Left renal pelvis (tissue), 4 donors: ENCODE measurements at places on chromosomes 11 and 22. TPM values are rescaled to one million over a fixed set of nuclear protein-coding genes. Genes with fewer than 3 reads are reported as not detected.

- DNase-seq: no peak
Observed at GRCh38 chr11:15673408-15673831, 558.7 kb downstream of the INSC start.

- no peak for DNase-seq
Observed at GRCh38 chr11:77589181-77589520, 602 bp upstream of the AQP11 start.

DNA sequence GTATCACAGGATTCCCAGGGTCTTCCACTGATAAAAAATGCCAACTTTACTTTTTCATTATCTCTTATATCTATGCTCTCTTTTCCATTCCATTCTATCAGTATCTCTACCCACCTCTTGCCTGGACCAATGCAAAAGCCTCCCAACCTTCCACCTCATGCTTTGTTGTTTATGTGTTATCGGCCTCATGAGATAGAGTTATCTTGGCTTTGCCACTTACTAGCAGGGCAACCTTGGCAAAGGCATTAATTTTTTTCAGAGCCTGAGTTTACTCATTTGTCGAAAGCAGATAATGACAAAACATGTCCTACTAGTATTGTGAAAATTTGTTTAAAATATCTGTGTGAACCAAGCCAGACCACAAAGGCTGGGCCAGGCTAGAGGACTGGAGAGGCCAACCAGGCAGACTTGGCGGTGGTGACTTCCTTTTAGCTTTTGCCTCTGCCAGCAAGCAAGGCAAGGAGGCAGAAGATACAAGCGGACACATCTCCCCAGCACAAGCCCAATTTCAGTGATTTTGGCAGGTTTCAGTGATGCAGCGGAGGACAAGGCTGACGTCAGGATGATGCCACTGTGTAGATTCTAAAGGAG is 106.9 kb downstream of the ADAMTS15 start:
- DNase-seq: no peak

- DNase-seq: no peak
Observed at GRCh38 chr22:48938741-48939140, 888.9 kb downstream of the BRD1 start.

- no peak for DNase-seq
Observed at GRCh38 chr11:44221456-44221855, 88.5 kb downstream of the ALX4 start.

DNA sequence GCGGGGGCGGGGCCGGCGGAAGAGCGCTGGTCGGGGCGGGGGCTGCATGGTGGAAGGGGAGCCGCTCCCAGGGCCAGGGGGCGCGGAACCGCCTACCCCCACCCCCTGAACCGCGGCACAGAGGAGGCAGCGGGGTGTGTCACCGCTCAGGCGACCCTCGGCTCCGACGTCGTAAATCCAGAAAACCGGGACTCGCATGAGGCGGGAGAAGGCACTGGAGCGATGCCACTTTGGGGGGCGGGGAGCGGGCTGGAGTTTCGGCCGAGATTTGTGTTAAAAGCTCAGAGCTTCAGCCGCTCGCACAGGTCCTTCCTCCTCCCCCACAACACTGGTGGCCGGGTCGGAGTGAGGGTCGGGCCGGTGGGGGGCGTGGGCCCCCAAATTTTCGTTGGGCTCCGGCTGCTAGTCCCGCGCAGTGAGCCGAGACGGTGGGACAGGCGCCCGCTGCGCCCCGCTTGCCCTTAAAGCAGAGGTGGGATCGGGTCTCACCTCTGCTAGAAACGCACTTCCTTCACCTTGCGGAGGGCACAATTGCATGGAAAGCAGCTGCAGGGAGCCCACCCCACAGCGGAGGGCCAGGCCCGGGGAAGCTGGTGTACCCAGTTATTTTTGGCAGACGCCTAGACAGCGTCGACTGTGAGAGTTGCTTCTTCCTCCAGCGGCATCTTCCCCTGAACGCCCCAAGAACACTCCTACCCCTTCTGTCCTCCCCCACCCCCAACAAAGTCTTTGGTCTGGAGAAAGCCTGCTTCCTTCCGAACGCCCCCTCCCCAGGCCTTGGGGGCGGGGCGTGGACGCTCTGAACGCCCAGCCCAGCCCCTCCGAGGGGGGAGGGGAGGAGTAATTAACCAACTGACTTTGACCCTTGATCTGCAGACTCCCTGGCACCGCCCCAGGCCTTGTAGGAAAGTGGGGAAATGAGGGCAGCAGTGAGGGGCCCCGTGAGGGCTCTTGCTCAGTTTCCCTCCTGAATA is 1.1 kb downstream of the OVOL1 start:
- no peak for DNase-seq

- no peak for DNase-seq
Observed at GRCh38 chr22:31222736-31223135, 10.6 kb downstream of the LIMK2 start.

The CCDC85B gene
- polyA plus RNA-seq: 7.6 TPM

The DEAF1 gene
- polyA plus RNA-seq: 43.8 TPM

The OR51I1 gene
- polyA plus RNA-seq: not detected

The UBE2L3 gene
- polyA plus RNA-seq: 48.7 TPM

The KRTAP5-11 gene
- polyA plus RNA-seq: 0.29 TPM

The SMC1B gene
- 0.53 TPM for polyA plus RNA-seq

The SLC5A12 gene
- polyA plus RNA-seq: 59.4 TPM

The TAGLN gene
- 142 TPM for polyA plus RNA-seq

The AQP11 gene
- polyA plus RNA-seq: 5.8 TPM
